ENCODE measurements at places on chromosomes 5 and 9.

DNA sequence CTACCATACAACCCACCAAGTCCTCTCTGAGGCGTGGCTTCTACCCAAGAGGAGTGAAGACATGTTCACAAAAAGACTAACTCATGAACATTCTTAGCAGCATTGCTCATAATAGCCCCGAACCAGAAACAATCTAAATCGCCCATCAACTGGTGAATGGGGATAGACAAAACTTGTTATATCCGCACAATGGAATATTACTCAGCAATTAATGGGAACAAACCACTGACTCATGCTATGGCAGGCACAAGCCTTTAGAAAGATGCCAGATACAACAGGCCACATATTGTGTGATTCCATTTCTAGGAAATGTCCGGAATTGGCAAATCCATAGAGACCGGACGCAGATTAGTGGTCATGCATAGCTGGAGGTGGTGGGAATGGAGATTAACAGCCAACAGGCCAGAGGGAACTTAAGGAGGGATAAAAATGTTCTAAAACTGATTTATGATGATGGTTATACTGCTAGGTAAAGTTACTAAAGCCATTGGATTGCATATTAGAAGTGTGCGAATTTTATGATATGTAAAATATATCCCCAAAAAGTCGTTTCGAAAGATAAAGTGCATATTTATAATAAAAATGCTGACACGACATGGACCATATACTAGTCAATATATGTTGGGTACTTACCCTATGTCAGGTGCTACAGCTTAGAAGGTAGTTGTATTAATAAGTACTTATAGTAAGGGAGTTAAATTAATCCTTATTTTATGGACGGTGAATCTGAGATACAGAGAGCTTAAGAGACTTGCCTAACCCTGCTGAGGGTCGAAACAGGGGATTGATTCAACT is 55.4 kb downstream of the LHX2 start:
- no peak for DNase-seq

- no peak for DNase-seq
Observed at GRCh38 chr5:10201223-10201868, 48.3 kb downstream of the ATPSCKMT start.

- no peak for DNase-seq
Observed at GRCh38 chr5:126640866-126641265, 40.1 kb downstream of the PHAX start.

- DNase-seq = no peak
Observed at GRCh38 chr5:163190283-163190682, 247.1 kb upstream of the CCNG1 start.

- peak; percentile 2 for DNase-seq
Observed at GRCh38 chr9:135701959-135702721, at the start of gene KCNT1. Gene KCNT1 (plus strand): TSS chr9:135702185. CDS start chr9:135702259, 74 bp downstream.

GRCh38 chr9:128729302-128729701 is 5.4 kb upstream of the ZDHHC12 start:
- no peak for DNase-seq

DNA sequence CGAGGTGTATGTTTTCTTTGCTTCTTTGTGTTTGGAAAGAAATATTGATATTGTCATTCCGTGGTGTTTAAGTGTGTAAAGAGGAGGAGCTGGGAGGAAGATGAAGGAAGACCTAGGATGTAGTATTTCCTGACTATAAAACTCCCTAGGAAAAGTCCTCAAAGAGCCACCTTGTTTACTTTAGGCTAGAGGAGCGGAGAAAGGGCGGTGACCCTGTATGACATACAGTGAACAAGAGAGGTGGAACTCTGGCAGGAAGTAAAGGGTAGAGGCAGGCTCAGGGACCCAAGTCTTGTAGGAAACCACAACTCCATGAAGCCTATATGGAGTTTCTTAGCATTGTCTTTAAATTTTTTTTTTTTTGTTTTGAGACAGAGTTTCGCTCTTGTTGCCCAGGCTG is 303.9 kb downstream of the DOCK8 start:
- DNase-seq = no peak

DNA sequence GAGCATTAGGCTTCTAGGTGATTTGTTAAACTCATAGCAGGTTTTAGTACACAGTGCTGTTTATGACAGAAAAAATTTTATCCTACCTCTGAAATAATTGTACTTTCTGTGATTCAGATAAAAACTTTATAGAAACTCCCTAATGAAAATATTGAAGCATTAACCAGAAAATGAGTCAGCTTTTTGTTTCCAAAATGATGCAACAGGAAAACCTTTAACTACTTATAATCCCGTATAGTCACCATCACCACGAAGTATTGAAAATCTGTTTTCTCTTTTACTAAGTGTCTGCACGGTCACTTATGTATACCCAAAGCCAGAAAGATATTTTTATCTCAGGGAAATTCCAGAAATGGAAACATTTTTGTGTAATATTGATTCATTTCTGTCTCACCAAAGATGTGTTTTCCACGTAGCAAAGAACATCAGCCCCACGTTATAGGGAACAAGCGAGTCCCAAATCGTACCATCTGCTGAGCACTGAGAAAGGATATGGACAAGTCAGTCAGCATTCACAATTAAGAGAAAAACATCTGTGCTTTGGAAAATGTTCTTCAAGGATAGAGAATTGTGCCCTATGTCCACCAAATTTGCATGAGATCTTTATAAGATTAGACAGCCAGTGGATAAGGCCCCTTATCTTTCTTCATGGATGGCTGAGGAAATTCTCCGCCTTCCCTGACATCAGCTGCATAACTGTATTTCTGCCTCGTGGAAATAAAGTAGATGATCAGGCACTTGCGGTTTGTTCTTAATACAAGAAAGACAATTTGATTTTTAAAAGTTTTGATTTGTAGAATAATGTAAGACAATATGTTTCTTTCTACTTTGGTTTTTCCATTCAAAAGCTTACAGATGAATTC is 41.9 kb downstream of the TNFAIP8 start:
- no peak for DNase-seq

- no peak for DNase-seq
Observed at GRCh38 chr5:88678770-88679381, 204.1 kb downstream of the MEF2C start.

GRCh38 chr9:84285381-84285780 is 55.2 kb downstream of the SLC28A3 start:
- no peak for DNase-seq

- DNase-seq = no peak
Observed at GRCh38 chr5:14735944-14736343, 71.4 kb downstream of the OTULIN start.

GRCh38 chr9:12155401-12156134 is 537.6 kb upstream of the TYRP1 start:
- no peak for DNase-seq

DNA sequence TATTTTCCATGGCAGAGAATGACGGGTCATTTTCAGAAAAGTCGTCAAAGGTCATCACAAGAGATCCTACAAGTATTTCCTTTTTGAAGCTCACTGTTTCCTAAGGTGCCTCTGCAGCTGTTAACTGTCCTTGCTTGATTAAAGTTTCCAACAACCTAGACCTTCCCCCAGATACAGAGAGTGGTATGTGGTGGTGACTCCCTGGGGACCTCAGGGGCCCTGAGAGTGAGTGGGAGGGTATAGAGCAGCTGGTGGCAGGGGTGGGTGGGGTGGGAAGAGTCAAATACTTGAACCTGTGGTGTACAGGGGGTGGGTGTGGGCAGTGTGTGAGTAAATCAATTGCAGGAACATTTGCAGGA is 1.6 kb upstream of the CD72 start:
- no peak for DNase-seq

- DNase-seq = no peak
Observed at GRCh38 chr9:37977851-37978480, 74.0 kb upstream of the SLC25A51 start.

- DNase-seq = no peak
Observed at GRCh38 chr5:158369241-158369640, 510.3 kb upstream of the CLINT1 start.

- DNase-seq = no peak
Observed at GRCh38 chr5:77308154-77308960, 97.9 kb downstream of the PDE8B start.

- DNase-seq = no peak
Observed at GRCh38 chr5:38795986-38796741, 49.6 kb upstream of the OSMR start.

GRCh38 chr9:126894052-126894603 is 20.5 kb upstream of the RALGPS1 start:
- DNase-seq = no peak

GRCh38 chr5:24595329-24595728 is 49.4 kb downstream of the CDH10 start:
- no peak for DNase-seq

GRCh38 chr9:84866396-84867175 is 197.1 kb downstream of the NTRK2 start:
- DNase-seq = no peak

DNA sequence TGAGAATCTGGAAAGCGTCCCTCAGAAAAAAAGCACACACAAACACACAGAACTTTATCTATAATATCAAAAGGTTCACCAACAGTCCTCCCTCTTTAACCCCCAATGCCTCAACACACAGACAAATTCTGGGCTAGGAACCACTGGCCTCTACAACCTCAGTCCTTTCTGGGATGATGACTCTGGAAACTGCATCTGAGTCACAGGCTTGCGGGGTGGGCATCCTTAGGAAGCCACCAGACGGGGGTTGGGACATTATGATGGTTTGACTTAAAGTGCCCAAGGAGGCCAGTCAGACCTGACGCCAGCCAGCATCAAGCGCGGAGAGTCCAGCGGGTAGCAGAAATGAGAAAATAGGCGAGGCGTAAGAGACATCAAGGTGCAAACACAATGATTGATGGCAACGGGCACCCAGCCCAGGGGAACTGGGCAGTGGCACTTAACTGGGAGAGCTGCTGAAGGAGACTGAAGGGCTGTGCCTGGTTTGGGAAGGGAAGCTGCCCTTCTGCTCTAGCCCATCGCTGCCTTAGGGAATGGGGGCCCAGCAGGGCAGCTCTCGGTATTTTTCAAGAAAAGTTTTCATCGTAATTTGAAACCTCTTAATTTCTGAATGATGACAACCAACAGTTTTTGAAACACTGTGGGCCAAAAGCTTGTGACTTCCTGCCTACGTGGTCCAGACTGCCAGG is 20.7 kb downstream of the SPRY4 start:
- DNase-seq = no peak

DNA sequence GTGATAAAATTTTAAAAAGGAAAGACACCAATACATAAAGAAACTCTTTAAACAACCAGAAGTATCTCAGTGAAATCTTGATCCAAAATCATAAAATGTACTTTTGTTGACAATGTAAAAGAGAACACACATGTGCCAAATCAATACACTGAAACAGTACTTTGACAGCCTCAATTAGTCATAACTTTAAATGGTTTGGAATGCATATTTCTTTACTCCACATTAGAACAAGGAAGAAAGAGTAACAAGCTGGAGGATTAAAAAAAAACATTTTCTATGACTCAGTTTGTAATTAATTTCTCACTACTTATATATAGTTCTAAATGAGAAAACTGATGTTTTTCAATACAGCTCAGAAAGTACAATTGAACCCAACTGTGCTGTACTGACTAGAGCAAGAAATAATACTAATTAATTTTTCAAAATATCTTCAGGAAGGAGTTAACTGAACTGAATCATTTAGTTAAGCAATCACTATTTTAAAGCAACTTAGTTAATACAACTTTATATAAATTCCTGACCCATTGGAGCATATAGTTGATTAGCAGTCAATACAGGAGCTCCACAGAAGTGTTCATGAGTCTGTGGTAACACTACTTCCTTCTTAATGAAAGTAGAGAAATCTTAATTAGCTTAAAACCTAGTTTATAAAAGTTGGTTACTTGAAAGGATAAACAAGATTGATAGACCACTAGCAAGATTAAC is 101.0 kb downstream of the NR3C1 start:
- DNase-seq = no peak

DNA sequence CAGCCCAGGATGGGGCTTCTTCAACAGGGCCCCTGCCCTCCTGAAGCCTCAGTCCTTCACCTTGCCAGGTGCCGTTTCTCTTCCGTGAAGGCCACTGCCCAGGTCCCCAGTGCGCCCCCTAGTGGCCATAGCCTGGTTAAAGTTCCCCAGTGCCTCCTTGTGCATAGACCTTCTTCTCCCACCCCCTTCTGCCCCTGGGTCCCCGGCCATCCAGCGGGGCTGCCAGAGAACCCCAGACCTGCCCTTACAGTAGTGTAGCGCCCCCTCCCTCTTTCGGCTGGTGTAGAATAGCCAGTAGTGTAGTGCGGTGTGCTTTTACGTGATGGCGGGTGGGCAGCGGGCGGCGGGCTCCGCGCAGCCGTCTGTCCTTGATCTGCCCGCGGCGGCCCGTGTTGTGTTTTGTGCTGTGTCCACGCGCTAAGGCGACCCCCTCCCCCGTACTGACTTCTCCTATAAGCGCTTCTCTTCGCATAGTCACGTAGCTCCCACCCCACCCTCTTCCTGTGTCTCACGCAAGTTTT is 23.6 kb downstream of the PCDHGC5 start:
- no peak for DNase-seq
